ENCODE measurements at places on chromosomes 12 and 14.

DNA sequence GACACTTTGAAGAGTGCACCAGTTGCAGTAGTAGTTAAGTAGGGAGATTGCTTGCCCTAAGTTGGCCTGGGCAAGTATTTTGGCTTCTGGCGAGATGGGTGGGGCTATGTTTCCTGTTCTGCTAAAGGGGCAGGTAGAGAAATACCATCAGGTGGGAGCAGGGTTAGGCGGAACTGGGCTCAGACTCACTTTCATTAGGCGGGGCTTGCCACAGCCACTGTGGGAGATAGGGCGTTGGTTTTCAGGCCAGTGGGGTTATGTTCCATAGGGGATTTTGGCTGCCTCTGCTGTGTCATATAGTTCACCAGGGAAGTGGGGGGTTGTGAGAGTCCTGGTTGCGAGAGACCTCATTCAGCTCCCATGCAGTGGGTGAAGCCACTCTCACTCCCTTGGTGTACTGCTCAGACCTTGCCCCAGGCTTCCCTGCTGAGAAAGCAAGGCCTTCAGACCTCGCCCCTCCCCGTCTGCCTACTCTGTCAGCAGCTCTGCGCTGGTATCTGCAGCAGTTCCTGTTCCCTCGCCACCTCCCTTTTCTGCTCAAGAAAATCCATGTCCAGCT, 43.3 kb downstream of the AEBP2 start:
- peak; percentile 78 for DNase-seq

DNA sequence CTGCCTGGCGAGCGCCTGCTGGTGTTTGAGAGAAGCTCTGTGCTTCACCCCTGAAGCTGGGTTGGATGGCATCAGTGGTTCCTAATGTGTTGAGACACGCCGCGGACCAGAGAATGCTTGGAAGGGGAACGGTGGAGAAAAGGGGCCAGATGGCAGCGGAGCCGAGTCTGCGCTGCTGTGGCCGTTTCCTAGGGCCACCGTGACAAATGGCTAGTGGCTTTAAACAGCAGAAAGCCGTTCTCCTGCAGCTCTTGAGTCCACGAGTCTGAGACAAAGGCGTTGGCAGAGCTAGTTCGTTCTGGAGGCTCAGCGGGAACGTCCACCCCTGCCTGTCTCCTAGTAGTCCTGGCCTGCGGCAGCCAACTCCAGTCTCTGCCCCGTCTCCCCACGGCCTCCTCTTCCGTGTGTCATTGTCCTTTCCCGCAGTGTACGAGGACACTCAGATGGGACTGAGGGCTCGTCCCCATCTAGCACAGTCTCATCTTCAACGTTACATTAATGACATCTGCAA, 103.6 kb downstream of the ADGRD1 start:
- DNase-seq = no peak

- DNase-seq = no peak
Observed at GRCh38 chr12:116968986-116969385, 58.2 kb downstream of the FBXW8 start.

- DNase-seq = no peak
Observed at GRCh38 chr12:18387706-18388105, 126.4 kb downstream of the PIK3C2G start.

DNA sequence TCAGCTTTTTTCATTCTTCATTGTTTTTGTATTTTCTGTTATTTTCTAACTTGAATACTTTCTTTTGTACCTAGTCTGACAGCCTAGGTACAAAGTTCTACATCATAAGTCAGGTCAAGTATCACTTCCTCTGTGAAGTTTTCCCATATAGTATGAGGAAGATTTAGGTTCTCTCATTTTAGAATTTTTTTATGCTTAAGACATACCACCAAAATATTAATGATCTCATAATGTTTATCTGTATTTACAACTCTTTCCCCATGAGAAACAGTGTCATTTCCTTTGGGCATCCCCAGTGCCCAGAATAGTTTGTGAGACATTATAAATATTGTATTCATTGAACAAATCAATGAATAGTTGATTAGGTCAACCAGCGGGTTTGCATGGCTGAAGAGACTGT, 3.1 kb upstream of the ATF7IP start:
- no peak for DNase-seq

GRCh38 chr12:43893670-43894069, 57.8 kb downstream of the TMEM117 start:
- no peak for DNase-seq

DNA sequence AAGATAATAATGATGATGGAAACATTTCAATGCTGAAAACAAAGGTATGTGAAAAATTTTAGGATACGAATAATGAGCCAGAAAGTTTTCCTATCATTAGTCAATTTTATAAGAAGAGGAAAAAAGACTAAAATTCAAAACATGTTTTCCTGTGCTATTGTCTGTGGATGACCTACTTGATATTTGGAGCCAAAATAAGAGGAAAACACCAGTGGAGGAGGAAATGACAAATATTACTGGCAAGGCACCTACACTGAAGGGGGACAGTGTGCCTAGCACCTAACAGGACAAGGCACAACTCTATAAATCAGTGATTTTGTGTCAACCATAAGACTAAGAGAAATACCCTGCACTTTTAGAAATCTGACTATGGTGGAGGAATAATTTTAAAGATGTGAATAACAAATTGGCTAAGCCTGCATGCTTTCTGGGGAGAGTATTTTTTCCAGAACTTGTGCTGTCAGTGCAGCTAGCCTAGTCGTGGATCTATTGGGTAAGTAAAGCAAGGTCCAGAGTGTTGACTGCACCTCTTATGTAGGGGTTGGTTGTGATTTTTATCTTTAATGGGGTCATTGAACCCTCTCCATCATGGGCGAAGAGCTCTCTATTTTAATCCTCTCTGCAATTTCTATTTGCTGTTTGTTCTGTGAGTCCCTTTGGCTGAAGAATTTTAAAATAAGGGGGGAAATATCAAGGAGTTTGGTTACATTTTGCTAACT, 398.0 kb downstream of the TMTC2 start:
- DNase-seq = no peak

GRCh38 chr12:5898874-5899273, 46.2 kb downstream of the ANO2 start:
- no peak for DNase-seq

- DNase-seq = no peak
Observed at GRCh38 chr12:131437706-131438492, 273.0 kb upstream of the SFSWAP start.

DNA sequence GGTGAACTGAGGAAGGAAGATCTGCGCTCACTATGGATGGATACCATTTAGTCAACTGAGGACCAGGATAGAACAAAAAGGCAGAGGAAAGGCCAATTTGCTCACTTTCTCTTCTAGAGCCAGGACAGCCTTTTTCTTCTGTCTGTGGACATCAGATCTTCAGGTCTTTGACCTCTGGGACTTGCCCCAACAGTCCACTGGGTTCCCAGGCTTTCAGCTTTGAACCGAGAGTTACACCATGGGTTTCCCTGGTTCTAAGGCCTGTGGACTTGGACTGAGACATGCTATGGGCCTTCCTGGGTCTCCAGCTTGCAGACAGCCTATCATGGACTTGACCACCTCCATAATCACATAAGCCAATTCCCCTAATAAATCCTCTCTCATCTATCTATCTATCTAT, 232.0 kb downstream of the IPO8 start:
- DNase-seq = no peak

Measured in activated naive CD8-positive, alpha-beta T cell treated with anti-CD3 and anti-CD28 coated beads for 36 hours (primary cell).